ENCODE measurements at places on chromosomes 4 and X.

DNA sequence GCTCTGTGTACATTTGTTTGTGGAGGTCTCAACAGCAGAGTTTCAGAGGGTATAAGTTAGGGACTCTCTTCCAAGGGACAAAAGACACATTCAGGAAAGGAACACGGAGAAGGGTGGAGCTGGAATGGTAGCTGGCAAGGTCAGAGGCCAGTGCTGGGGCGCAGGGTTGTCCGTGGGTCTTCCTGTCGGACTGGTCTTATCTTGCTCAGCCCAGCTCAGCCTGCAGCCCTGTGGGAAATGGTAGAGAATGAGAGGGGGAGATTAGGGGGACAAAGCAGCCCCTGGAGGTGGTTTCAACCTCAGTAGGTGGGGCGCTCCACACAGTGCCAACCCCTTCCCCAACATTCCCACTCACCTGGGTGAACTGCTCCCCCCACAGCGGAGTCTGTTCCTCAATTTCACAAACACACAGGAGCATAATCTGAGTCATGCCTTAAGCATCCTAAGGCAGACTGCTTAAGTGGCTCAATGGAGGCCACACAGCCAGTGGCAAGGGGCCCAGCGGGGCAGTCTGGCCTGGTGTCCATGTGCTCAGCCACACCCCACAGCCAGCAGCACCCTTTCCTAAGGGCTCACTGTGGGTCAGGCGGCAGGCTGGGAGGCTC, 6.9 kb upstream of the HDAC6 start:
- no peak for DNase-seq

DNA sequence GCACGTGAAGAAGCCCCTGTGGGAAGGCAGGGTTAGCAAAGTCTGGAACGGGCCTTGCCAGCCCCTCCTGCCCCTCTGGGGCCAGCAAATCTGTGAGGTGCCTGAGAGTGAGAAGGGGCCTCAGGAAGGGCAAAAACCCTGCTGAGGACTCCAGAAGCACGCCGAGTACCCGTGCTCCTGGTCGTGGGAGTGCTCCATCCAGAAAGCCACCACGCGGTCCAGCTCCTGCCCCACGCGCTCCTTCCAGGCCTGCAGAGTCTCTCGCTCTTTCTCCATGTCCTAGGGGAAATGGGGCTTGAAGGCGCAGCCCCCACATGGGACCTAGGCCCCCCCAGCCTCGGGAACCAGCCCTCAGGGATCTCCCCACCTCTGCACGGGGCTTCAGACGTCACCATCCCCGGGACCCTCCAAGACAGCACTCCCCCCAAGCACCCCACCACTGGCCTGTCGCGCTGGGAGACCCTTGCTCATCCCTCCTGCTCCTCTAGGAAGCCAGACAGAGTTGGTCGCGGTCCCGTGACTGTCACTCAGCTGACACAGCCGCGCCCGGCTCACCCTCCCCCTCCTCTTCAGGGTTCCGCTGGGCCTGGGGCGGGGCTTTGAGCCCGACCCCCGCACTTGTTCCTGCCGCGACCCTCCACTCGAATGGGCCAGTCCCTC, at the start of gene RENBP:
Gene RENBP, minus strand, starts transcription at position 504 of the 660 bp plus-strand sequence. Its CDS starts 33 bp downstream, at position 471.
- no peak for DNase-seq

DNA sequence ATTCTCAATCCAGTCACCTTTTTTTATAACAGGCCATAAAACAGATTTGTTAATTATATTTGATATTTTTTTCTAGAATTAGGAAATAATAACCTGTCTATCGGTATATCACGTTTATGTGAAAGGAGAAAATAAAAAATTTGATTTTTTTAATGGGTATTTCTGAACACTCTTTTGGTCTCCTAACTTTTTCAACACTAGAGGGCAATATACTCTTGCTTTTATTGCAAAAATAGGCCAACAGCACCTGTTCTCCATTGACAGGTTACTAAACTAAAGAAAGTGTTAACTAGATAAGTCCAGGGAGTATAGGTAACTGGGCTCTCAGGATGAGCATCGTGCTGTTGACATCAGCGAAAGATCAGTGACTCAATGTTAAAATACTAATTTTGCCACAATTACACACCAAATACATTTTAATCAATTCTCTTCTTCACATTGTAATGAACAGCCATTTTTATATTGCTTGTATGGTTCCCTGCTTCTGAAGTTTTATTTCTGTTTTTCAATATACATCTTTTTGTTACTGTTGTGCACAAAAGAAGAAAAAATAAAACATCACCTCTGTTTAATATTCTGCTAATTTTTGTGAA, 22.8 kb downstream of the NDST4 start:
- no peak for DNase-seq

GRCh38 chrX:38293741-38294140, 33.6 kb downstream of the RPGR start:
- no peak for DNase-seq

GRCh38 chr4:55865228-55865806, 11.9 kb downstream of the EXOC1 start:
- DNase-seq = no peak
